Tongue (tissue), 3 donors: ENCODE measurements at places on chromosomes 1 and 21. TPM values are rescaled to one million over a fixed set of nuclear protein-coding genes. Genes with fewer than 3 reads are reported as not detected.

- no peak for DNase-seq
These were observed 4.1 kb upstream of the LSM10 start for GRCh38 chr1:36401602-36402503.

The DNTTIP2 gene
- total RNA-seq = 36.1 TPM

GRCh38 chr1:154879038-154879421 lies 8.9 kb upstream of the KCNN3 start:
- DNase-seq = no peak

DNA sequence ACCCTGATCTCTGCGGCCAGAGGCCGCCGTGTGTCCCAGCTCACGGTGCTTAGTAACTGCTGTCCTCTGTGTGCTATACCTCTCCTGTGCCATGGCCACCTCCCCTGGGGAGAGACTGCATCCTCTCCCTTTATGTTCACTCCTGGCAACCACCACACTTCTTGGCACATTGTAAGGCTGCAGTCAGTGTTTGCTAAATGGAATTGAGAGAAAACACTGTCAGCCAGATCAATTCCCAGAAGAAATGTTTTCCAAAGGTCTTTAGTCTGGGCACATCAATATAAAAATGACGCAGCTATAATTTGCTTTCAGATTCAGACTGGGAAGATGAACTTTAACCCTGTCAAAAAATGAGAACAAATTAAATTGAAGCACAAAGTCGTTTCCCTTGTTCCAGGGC lies 96.8 kb downstream of the BEND5 start:
- DNase-seq = no peak

- DNase-seq = peak; percentile 29
These were observed 34.2 kb downstream of the EFCAB7 start for GRCh38 chr1:63557365-63557987.

DNA sequence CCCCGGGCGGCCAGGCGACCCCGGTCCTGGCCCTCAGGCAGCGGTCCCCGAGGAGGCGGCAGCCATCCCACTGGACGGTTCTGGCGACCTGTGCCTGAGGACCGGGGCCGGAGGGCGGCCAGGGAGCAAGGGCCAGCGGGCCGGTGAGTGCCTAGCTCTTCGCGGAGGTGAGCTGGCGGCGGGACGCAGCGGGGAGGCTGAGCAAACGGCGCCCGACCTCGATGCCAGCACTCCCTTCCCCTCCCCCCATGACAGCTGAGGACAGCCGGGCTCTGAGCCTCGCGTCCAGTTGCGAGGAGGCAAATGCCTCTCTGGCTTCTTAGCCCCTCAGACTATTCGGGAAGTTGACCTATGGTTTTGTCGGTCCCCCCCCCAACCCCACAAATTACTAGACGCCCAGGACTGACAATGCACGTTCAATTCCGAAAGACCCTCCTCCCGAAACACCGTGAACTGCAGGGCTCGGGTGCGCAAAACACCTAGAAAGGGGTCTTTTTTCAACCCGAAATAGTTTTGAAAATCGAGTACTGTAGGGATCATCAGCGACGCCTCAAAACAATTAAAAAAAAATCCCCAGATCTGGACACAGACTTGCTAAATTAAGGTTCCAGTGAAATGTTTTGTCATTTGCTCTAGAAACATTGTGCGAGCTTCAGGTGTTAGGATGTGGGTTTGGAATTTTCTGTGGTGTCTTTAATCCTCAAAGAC lies 8.3 kb downstream of the CDKN2C start:
- DNase-seq = peak; percentile 70

GRCh38 chr1:147214325-147214724 lies 10.8 kb downstream of the FMO5 start:
- no peak for DNase-seq

The PTAFR gene
- 1.3 TPM for total RNA-seq

DNA sequence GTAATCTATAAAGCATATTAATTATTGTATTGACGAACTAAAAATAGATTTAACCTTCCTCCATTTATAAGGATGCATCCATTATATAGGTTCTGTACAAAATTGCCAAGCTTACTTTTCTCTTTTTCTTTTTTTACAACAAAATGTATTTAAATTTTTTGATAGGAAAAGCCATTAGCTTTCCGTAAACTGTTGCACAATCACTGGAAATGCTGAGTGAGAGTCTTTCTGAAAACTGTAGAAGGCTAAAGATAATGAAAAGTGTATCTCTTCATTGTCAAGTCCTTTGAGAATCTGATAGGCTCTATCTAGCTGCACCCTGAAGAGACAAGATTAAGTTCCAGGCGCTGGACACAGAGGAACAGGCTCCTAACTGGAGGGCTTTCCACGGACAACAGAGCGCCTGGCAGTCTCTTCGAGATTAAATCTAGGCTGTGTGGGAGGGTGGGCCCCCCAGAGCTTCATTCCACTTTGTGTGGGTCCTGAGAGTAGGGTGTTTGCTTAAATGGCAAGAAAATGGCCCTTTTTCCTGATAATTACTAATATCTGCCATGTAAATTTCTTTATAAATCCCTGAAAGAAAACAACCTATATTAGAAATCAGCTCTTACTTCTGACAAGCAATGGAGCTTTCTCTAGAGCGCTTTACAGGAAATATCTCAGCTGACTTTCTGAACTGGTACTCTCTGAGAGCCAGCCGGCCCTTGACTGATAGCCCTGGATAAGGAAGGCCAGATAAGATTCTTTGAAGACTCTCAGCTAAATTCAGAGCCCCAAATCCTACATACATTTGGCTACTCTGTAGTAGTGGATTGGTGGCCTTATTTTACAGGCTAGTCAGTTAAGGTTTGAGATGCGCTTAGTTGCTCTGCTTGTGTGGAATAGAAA lies 108.3 kb downstream of the FMN2 start:
- DNase-seq = no peak

DNA sequence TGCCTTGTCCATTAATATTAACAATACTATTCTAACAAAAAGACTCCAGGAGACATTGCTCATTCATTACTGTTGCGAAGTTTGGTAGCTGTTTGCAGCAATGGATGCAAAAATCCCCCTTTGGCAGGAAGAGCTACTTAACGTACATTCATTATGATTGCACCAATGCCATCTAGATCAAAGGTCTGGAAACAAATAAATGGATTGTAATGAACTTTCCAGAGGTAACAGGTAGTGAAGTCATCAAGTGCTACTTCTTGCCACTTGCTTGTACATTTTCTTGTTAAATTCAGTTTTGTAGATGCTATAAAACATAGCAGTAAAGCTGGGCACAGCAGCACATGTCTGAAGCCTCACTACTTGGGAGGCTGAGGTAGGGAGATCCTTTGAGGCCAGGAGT lies 93.9 kb downstream of the DDAH1 start:
- DNase-seq = no peak

The GUCA2A gene
- total RNA-seq = not detected

- DNase-seq = no peak
These were observed 13.8 kb upstream of the ZNF124 start for GRCh38 chr1:247185667-247186066.

- DNase-seq = peak; percentile 91
These were observed 742 bp downstream of the ARTN start for GRCh38 chr1:43934101-43934985.

- DNase-seq = no peak
These were observed 1.9 kb downstream of the MTFR1L start for GRCh38 chr1:25821630-25822091.

The ANGPTL3 gene
- not detected for total RNA-seq

DNA sequence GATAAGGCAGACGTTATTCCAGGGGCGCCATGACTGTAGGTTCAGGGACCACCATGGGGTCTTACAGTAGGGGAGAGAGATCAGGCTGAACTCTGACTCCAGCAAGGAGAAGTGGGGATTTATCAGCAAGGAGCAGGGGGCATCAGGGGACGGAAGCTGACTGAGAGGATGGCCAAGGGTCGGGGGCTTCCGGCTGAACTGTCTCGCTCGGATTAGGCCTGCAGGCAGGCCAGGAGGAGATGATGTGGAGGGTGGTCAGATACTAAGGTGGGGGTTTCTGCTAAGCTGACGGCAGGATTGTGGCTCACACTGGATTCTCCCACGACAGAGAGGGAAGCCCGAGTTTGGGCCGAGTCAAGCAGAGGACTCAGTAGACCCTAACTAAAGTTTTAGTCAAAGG lies 186.9 kb upstream of the VAMP3 start:
- DNase-seq = no peak

- DNase-seq = no peak
These were observed 43.5 kb downstream of the PDPN start for GRCh38 chr1:13627127-13627526.

GRCh38 chr1:82065916-82066315 lies 265.2 kb downstream of the ADGRL2 start:
- no peak for DNase-seq

GRCh38 chr1:234001817-234002216 lies 97.3 kb downstream of the SLC35F3 start:
- DNase-seq = no peak

The CBS gene
- 6.2 TPM for total RNA-seq

The SYTL1 gene
- 23.1 TPM for total RNA-seq

GRCh38 chr1:175009532-175009931 lies 9.8 kb downstream of the CACYBP start:
- DNase-seq = no peak

DNA sequence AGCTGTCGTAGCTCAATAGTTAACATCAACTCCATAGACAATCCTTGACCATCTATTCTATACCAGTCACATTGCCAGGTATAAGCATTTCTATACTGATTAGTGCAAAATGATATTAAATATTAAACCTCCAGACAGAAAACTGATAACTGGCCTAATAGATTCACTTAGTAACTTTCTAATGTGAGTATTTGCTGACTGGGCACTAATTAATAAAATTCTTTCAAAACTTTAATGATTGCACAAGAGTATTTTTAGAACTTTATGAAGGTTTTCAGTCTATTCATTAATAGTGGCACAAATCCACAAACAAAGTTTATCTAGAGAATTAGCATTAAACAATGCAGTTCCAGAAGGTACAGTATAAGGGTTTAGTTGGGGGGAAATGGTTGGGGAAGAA lies 79.1 kb downstream of the TTLL7 start:
- DNase-seq = no peak

The SLC35F3 gene
- 0.72 TPM for total RNA-seq

GRCh38 chr1:236608930-236609726 lies 4.8 kb upstream of the HEATR1 start:
- DNase-seq = peak; percentile 85
